ENCODE measurements at places on chromosomes 1 and 21.

- DNase-seq = no peak
These were observed 35.2 kb upstream of the HSD17B7 start for GRCh38 chr1:162755306-162755705.

DNA sequence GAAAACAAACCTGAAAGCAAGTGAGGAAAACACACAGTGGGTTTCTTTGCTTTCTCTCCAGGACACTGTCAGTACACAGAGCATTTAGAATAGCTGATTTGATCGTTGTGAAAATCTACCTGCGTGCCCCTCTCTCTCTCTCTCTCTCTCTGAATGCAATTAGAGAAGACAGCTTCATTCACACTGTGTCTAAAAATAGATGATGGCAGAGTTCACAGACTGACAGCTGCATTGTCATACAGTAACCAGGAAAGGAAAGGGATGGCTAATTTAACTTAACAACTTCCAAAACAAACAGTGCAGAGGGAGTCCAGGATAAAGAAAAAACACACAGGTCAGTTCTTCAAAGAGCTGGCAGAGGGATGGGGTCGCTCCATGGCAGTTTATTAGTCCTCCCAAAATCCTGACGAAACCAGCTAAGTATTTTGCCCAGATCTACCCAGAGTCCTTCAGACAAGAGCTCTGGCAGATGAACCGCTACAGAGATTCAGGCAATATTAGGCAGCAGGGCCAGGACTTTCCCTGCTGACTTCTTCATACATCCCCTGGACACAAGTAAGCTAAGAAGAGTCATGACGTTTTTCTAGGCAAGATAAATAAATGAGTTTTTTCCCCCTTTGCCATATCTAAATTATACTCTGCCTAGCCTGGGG is 58.9 kb downstream of the WLS start:
- peak; percentile 65 for DNase-seq

DNA sequence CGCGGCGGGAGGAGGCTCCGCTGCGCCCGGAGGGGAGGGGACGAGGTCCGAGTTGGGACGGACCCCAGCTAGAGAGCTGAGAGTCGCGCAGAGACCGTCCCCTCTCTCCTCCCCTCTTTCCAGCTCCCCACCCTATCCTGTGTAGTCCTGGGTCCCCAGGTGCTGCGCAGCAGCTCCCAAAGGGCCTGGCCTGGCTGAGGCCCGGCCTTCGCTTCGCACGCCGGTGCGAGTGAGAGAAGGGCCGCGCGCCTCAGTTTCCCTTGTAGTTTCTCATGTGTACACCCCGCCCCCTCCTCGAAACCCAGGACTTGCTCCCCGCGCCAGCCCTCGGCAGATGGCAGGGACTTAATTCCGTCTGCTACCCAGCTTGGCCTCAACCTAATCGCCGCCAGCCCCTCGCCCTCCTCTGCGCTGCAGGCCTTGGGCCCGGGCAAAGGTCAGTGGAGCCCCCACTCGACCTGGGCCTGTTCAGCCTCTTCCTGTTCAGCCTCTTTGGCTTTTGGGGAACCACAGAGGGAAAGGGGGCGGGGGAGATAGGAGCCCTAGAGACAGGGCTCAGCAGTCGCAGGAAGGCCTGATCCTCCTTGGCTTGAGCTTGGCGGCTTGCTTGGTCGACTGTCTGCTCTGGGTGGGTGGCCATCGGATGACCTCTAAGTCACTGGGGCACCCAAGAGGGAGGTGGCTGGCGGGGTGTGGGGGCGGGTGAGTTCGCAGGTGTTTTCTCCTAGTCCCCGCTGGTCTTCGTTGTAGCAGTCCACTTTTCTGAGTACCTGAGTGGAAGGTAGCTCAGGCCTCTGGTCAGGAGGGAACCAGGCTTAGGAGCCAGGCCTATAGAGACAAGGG is 1.0 kb downstream of the ZNF687 start:
- peak; percentile 29 for DNase-seq

- DNase-seq = peak; percentile 16
These were observed 316.8 kb upstream of the CAMK1G start for GRCh38 chr1:209266590-209267205.

GRCh38 chr1:181173761-181174447 is 85.4 kb downstream of the IER5 start:
- DNase-seq = no peak

GRCh38 chr1:35642471-35642955 is 1.2 kb upstream of the PSMB2 start:
- DNase-seq = no peak

All from iris pigment epithelial cell (primary cell).